ENCODE measurements at places on chromosomes 1 and 21.

- DNase-seq = no peak
Measured at GRCh38 chr1:15249081-15249480, 2.1 kb downstream of the FHAD1 start.

DNA sequence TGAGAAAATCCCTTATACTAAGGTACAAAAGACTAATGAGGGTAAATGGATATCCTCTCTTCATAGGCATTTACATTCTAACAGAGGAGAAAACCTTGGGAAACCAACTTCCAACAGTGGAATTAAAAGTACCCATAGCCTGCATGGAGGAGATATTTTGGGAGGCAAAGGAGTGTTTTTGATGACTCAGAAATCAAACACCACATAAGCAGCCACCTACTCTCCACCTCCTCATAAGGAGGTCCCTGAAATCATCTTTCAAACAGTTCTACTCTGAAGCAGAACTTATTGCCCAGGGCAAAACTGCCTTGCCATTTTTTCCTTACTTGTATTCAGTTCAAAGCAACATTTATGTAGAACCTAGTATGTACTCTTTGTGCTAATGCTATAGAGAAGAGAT lies 211.3 kb downstream of the KCNH1 start:
- DNase-seq = no peak

GRCh38 chr1:200892546-200892945 lies 2.2 kb upstream of the INAVA start:
- DNase-seq = no peak

- DNase-seq = no peak
Measured at GRCh38 chr21:44466996-44467858, 11.9 kb downstream of the LRRC3 start.

- DNase-seq = no peak
Measured at GRCh38 chr1:55250399-55251075, 35.4 kb upstream of the USP24 start.

GRCh38 chr1:155929057-155929456 lies 5.2 kb downstream of the KHDC4 start:
- no peak for DNase-seq

- DNase-seq = no peak
Measured at GRCh38 chr1:9321986-9322660, 29.4 kb downstream of the SPSB1 start.

DNA sequence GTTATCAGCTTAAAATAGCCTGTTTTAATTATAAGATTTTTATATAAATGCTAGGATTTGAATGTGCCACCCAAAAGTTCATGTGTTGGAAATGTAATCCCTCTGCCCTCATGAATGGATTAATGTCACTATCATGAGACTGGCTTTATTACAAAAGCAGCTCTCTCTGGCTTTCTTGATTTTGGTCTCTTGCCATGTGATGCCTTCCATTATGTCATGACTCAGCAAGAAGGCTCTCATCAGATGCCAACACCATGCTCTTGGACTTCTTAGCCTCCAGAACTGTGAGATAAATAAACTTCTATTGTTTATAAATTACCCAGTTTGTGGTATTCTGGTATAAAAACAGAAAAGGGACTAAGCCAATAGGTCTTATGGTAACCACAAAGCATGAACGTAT lies 6.9 kb upstream of the PRSS38 start:
- DNase-seq = no peak

- no peak for DNase-seq
Measured at GRCh38 chr1:47808612-47809011, 188.6 kb downstream of the TRABD2B start.

DNA sequence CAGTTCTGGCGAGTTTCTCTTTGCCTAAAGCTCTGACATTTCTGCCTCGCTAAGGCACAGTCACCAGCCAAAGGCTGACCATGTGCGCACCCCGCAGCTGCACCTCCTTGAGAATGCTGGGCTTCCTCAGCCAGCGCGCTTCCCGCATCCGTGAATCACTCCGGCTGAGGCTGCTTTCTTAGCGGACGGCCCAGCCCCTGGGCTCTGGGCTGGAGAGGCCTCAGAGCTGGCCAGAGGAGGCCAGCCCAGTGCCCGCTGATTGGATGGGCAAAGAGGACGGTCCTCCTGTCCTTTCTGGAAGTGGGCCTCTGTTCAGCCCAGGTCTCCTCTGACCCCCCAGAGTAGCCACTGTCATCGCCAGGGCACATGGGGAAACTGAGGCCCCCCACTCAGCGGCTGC lies 56.1 kb downstream of the PRDM16 start:
- no peak for DNase-seq
